ENCODE measurements at places on chromosomes 2 and 18. TPM values are rescaled to one million over a fixed set of nuclear protein-coding genes. Genes with fewer than 3 reads are reported as not detected.

Gene OR6B2
- polyA plus RNA-seq, result not detected

Gene MC4R
- not detected for polyA plus RNA-seq

Gene ALPP
- not detected for polyA plus RNA-seq

Gene IL1A
- polyA plus RNA-seq, result 0.08 TPM

Gene SLC4A5
- 0.42 TPM for polyA plus RNA-seq

DNA sequence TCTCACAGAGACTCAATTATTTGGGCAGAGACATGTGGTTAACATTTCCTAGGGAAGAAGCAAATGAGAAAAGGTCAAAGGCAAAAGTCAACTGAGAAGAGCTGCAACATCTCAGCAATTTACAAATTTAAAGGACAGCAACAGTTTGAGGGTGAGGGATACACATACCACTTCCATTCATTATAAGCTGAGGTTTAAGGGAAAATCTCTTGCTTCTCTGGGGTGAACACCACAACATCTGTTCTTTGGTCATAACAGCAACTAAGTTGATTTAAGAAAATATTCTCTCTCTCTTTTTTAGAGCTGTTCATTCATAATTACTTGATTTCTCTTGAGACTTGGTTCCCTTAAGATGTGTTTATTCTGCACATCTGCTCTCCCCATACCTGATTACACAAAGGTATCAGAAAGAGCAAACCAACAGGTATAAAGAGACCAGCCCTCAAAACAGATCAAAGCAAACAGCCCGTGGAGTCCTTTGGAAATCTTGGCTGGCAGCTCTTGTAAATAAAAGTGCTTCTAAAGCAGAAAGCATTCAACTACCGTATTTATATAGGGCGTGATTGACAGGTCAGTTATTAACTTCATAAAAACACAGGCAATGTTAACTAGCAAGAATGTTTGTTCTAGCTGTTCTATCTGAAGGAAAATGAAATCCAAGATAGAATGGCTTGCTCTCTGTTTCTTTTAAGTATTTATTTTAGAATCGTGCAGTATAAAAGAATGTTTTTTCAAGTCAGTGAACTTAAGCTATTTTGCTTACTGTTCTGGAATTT is 132.8 kb downstream of the THADA start:
- no peak for DNase-seq

Gene NCK2
- polyA plus RNA-seq, result 39.6 TPM

DNA sequence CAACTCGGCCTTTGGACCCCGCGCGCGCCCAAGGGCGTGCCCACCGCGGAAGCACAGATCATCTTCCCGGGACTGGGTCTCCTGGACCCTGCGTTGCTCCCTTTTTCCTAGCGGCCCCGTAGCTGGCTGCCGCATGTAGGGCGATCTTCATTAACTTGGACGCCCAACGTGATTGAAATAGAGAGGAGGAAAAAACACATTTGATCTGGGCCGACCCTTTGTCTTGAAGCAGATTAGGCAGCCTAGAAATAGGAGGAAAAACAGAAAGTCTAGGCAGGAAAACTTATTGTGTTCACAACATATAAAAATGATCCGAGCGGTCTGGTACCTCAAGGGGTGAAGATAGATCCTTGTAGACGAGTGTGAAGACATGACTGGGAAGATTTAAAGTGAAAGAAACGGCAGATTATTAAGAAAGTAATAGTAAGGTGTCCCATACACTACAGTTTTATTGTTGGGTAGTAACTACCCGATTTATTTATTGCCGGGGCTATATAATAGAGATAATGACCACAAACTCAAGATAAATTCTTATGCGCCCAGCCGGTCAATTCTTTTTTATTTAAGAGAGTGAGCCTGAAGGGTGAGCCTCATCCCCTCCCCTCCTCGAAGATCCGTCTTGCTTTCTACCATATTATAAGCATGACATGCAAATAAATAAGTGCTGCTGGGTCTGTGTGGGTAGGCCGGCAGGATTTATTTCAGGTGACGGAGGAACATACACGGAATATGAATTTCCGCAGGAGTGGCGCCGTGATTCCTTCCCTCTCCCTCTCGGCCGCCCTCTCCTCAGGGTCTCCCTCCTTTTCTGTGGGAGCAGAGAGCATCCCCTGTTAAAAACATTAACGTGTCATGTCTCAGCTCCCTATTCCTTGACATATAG is 147.4 kb downstream of the MEIS1 start:
- DNase-seq, result peak; percentile 14

Gene ADCYAP1
- 0.03 TPM for polyA plus RNA-seq

- DNase-seq, result no peak
Measured at GRCh38 chr18:46167971-46168370, 63.8 kb downstream of the HAUS1 start.

Gene SAP130
- 10.1 TPM for polyA plus RNA-seq

Gene CCDC148
- polyA plus RNA-seq, result not detected

Gene RBM44
- polyA plus RNA-seq, result 0.39 TPM

- no peak for DNase-seq
Measured at GRCh38 chr18:49968644-49969309, 155.4 kb upstream of the ACAA2 start.

Gene LIPG
- polyA plus RNA-seq, result 0.62 TPM

Gene NAT8
- polyA plus RNA-seq, result not detected

- peak; percentile 74 for DNase-seq
Measured at GRCh38 chr2:54597153-54597848, 126.2 kb upstream of the EML6 start.

Gene ARHGEF4
- 4.7 TPM for polyA plus RNA-seq

- no peak for DNase-seq
Measured at GRCh38 chr2:234164493-234165413, 114.3 kb downstream of the SPP2 start.

Gene TMSB10
- 317 TPM for polyA plus RNA-seq

GRCh38 chr18:78974115-78974761 is 5.4 kb upstream of the SALL3 start:
- no peak for DNase-seq

Gene LTBP1
- 5.9 TPM for polyA plus RNA-seq

DNA sequence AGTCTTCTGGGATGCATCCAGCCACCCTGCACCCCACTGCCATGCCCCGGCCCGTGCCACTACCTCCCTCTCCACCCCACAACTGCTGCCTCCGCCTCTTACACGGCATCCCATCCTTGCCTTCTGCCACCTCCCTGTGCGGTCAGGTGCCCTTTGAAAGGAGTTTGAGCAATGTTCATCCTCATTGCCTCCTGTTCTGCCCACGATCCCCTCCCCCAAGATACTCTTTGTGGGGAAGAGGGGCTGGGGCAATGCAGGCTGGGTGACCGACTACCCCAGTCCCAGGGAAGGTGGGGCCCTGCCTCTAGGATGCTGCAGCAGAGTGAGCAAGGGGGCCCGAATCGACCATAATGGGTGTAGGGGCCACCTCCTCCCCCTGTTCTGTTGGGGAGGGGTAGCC is 8.4 kb downstream of the MFSD2B start:
- DNase-seq, result no peak

DNA sequence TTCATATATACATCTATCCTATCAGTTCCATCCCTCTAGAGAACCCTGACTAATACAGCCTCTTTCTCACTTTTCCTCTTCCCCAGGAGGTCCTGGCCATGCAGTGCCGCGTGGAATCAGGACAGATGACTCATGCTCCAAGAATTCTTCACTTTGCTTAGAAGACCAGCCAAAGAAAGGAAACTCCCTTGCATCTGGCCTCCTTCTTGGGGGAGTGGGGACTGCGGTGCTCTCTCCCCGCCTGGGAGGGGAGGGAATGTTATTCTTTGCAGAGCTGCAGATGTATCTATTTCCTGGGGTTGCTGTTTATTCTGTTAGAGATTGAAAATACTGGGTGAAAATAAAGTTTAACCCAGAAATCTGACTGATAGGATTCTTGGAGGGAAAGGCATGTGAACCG is 111.5 kb upstream of the SH3BP4 start:
- DNase-seq, result peak; percentile 36

DNA sequence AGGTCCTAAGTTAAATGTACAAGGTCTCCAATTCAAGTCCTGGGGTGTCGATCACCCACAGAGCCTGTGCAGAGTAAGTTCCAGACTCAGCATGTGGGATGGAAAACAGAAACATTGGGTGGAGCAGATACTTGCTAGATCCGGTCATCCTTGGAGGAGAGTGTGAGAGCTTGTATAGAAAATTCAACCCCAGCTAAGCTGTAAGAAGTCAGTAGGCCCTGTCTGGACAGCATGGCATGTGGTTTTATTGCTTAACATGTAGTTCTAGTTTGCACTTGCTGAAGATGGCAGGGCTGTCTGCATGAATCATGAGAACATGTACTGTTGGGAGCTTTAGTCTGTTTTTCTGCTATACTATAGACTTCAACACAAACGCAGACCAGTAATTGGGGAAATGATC is 189.6 kb upstream of the RMP24 start:
- DNase-seq, result no peak

GRCh38 chr2:110770959-110771431 is 38.6 kb downstream of the ACOXL start:
- peak; percentile 78 for DNase-seq

DNA sequence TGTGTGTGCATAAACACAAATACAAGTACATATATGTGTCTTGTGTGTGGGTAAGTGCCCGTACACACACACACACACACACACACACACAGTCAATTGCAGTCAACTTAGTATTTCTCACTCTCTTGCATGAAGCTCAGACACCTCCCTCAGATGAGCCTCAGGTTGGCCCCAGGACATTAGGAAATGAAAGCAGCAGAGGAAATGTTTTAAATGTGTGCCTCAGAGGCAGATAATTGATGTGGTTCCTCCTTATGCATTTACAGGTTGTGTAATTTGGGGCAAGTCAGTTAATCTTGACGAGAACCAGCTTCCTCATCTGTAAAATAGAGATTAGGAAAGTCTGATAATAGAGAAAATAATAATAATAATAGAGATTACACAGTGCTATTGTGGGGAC is 814.0 kb upstream of the ID2 start:
- DNase-seq, result no peak

DNA sequence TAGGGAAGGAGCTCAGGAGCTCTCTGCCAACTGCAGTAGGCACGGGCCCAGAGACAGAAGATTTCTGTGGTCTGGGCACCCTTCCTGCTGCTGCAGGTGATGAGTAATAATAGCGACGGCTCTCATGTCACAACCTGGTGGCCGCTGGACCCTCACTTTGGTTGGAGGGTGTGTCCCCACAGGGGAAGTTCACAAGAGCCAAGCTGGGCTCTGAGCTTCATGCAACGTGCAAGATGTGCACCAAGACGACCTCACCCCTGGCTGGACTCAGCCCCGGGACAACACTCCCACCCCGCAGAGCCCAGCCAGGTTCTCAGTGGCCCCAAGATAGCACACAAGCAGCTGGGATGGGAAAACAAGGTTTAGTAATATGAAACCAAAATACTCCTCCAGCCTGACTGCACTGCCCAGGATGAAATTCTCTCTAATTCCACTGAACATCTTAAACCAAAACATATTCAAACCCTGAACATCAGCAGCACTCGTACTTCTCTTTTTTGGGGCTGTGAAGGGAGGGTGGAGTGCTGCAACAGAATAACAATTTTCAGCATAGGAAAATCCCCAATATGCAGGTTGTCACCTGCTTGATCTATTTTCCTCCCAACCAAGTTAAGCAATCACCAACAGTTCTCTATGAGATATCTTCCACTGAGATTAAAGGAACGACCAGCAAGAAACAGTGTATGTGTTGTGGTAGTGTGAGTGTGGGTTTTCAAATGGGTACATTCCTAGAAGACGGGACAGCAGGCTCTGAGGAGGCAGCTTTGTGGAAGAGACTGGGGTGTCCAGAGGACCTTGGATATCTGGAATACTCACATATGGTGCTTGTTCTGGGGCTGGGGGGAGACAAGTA is 26.5 kb downstream of the BCL2 start:
- peak; percentile 70 for DNase-seq

Gene SPIRE1
- 59.9 TPM for polyA plus RNA-seq

Gene WDR43
- 25.5 TPM for polyA plus RNA-seq

GRCh38 chr18:62710417-62710816 is 4.9 kb upstream of the PHLPP1 start:
- no peak for DNase-seq

- no peak for DNase-seq
Measured at GRCh38 chr2:115129536-115129935, 687.1 kb downstream of the DPP10 start.

DNA sequence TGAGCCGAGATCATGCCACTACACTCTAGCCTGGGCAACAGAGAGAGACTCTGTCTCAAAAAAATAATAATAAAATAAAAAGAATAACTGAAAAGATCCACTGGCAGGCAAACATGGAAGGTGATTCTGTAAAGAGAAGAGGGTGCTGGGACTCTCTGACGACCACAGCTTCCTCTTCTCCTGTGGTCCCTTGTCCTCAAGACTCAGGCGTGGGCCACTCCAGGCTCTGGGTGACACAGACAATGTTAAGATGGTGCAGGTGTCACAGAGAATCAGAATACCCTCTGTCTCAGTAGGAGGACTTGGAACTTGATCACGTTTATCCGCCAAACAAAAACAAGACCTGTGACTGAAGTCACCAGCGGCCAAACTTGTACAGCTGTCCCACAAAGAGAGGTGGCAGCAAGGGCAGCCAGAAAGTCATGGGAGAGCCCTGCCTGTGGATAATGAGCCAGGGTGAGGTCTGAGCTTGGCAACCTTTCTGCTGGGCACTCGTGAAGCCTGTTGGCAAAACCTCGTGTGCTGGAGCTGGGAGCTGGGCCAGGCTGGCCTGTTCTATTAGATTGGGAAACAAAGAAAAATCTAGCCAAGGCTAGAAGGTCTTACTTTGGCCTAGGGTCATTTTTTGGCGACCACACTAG is 76.4 kb upstream of the ITGA6 start:
- DNase-seq, result peak; percentile 70

Gene IL18R1
- polyA plus RNA-seq, result 1.2 TPM

Gene PSME4
- polyA plus RNA-seq, result 189 TPM

Gene CD28
- polyA plus RNA-seq, result 0.03 TPM

DNA sequence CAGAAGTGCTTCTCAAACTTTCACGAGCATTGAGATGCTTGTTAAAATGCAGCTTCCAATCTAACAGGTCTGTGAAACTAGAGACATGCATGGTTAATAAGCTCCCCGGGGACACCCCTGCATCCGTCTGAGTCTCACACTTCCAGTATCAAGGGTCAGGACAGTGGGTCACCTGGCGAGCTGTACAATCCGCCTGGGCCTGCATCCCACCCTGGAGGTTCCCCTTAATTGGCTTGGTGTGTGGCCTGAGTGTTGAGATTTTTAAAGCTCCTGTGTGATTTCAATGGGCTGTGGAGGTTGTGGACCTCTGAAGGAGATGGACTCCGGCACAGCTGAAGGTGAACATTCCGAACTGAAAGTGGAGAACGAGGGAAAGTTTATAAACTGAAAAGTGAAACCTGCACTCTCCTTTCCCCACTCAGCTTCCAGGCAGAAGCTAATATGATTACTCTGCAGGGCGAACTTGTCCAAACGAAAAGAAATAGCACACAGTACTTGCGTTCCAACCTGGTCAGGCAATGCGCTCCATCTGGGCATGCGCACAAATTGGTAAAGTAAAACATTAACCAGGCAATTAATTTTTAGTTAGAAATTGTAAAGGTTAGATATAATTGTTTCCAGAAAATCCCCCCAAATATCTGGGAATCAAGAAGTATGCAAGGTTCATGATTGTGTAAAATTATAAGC is 191.7 kb upstream of the ALKAL2 start:
- DNase-seq, result no peak

DNA sequence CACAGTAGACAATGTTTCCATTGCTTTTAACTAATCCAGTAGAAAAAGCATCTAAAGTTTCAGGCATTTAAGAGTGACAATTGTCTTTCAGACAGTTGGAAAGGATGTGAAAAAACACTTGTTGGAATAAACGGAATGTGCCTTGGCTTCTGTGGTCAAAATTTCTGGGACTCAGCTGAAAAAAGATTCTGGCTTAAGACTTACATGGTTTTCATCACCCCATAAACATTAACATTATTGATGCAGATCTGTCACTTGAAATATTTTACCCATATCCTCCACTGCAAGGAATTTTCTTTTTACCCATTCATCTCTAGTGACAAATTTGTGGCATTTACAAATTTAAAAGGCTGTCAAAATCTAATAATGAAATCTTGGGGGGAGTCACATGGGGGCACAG is 166.0 kb downstream of the SRBD1 start:
- DNase-seq, result no peak
